ENCODE measurements at places on chromosomes 13 and 19.

GRCh38 chr19:6813659-6814058, 41.2 kb downstream of the VAV1 start:
- DNase-seq = no peak

GRCh38 chr19:48284896-48285295, 15.0 kb downstream of the ZNF114 start:
- no peak for DNase-seq

DNA sequence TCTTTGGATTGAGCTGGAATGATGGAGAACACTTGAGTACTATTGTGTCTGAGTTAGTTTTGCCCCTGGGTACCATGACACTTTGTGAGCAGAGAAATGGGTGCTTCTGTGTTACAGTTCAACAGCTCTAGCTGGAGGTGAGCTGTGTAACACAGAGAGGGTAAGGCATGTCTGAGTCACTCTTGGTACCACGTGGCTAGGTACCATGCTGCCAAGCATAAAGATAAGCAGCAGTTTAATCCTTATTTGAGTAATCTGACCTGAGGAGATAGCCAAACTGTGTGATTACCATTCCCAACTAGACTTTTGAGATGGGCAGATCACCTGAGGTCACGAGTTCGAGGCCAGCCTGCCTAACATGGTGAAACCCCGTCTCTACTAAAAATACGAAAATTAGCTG, 122.0 kb downstream of the OLFM4 start:
- DNase-seq = no peak

- no peak for DNase-seq
Measured at GRCh38 chr13:110921209-110921608, 6.3 kb upstream of the ANKRD10 start.

DNA sequence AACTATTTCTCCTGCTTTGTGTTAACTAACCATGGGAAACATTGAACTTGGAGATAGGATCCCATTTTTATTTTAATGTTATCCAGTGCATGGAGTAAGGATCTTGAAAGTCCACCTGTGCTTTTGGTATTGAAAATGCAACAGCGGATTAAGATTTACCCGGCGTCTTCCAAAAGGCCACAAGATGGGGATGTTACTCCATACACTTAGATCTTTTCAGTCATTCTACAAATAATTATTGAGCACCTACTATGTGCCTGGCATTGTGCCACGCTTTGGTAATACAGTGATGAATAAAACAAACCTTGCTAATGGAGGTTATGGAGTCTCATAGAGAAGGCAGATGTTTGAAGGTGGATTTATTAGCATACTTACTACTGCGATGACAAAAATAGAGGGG, 56.9 kb downstream of the RFC3 start:
- no peak for DNase-seq
